Hypothalamus (tissue), 51 donors: ENCODE measurements at places on chromosomes 13 and 19.

- no peak for DNase-seq
Measured at GRCh38 chr19:3202346-3202745, 16.6 kb downstream of the NCLN start.

DNA sequence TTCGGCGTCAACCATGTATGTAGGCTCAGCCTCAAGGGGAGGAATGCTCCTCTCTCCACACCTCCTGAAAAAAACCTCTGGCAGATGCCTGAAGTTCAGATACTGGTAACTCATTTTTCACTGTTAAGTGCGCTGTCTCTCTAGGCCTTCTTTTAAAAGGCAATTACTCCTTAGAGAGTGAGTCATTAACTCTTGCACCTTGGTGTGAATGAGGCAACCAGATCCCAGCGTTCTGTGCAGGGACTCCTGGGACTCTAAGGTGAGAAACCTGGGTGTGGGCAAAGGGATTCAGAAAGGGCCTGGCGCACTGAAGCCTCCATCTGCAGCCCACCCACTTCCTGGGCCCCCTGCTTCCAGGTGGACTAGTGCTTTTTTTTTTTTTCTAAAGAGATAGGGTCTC, 71.7 kb downstream of the SIAH3 start:
- no peak for DNase-seq

DNA sequence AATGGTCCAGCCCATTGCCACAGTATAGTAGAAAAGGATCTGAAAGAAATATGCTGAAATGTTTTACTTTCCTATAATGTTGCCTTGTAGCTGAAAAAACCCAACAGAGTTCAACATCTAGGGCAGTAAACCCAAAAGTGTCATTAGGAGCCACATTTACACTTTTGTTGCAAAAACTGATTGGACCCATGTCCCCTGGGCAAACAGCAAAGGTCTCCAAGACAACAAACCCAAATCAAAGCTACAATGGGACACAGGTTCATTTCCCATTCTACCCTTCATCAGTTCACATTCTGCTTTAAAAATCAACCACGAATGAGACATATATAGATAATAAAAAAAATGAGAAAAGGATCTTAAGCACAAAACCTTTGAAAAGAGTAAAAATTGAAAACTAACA, 744.8 kb downstream of the PCDH17 start:
- DNase-seq: no peak

DNA sequence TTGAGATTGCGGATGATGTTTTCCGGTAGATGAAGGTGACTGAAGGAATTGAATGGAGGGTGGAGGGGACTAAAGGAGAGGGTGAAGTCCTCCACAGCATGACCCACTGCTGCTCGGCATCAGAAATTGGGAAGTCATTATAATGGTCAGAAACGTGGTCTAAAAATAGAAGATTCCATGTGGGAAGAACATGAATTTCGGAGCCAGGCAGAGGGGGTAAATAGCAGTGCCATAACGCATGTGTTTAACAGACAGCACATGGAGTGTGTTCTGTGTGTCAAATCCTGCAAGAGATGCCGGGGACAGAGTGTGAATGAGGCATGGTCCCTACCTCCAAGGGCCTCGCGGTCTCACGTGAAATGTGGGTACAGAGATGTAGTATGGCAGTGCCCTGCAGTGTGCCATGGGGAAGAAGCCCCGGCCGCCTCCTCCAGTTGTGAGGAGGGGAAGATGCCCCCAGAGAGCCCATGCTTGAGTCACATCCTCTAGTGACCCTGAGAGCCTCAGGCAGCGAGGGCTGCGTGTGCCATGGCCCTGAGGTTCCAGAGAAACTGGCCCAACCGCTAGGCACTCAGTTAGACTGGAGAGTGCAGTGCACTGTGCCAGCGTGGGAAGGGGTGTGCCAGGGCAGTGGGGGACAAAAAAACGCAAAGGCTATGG, 106.1 kb downstream of the COL4A2 start:
- no peak for DNase-seq

DNA sequence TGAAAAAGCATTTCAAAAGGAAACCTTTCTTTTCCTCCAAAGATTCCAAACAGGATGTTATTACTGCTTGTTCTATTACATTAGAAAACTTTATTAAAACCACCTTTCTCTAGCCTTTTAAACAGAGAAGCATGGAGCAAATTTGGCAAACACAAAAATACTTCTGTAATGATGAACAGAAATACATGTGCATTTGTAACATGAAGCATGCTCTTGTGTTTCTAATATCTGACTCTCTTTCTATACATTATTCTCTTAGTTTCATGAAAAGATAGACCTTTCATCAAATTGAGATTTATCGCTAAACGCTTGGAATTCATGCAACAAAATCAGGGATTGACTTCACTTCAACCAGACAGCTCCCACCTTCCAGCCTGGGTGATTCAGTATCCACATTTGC, 152.8 kb upstream of the IRS2 start:
- no peak for DNase-seq

DNA sequence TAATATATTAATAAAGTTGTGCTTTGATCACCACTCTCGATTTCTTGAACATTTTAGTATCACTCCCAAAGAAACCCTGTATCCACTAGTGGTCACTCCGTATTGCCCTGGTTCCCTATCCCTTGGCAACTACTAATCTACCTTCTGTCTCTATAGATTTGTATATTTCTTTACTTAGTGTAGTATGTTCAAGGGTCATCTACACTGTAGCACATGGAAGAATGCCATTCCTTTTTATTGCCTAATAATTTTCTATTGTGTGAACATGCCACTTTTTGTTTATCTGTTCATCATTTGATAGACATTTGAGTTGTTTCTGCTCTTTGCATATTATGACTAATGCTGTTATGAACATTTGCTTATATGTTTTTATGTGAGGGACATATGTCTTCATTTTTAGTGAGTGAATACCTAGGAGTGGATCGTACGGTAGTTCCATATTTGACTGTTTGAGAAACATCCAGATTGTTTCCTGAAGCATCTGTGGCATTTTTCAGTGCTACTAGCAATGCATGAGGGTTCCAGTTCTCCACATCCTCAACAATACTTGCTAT, 254.0 kb downstream of the GPC6 start:
- DNase-seq: no peak

DNA sequence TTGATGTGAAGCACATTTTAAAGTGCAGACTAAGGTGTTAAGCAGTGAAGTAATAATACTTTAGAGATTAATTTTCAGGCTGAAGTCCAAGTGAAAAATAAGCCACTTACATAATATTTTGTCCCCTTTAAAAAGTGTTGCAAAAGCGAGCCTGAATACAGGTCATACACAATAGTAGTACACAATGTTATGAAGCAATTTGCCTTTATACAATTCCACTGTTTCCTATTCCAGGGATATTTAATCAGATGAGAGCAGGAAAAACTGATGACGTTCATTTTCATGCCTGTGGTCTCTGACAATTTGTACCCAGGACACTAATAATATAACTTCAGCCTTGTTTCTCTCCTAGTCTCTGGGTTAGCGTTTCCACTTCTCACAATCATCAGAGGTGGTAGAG, 916.7 kb downstream of the PCDH9 start:
- no peak for DNase-seq

DNA sequence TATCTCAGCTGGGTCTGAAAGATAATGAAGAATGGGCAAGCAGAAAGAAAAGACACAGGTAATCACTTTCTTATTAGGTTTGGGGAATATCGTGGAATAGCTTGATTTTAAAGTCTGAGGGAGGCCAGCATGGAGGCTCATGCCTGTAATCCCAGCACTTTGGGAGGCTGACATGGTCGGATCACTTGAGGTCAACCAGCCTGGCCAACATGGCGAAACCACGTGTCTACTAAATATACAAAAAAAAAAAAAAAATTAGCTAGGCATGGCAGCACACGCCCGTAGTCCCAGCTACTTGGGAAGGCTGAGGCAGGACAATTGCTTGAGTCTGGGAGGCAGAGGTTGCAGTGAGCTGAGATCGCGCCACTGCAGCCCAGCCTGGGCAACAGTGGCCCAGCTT, 1.5 kb upstream of the PAFAH1B3 start:
- no peak for DNase-seq

DNA sequence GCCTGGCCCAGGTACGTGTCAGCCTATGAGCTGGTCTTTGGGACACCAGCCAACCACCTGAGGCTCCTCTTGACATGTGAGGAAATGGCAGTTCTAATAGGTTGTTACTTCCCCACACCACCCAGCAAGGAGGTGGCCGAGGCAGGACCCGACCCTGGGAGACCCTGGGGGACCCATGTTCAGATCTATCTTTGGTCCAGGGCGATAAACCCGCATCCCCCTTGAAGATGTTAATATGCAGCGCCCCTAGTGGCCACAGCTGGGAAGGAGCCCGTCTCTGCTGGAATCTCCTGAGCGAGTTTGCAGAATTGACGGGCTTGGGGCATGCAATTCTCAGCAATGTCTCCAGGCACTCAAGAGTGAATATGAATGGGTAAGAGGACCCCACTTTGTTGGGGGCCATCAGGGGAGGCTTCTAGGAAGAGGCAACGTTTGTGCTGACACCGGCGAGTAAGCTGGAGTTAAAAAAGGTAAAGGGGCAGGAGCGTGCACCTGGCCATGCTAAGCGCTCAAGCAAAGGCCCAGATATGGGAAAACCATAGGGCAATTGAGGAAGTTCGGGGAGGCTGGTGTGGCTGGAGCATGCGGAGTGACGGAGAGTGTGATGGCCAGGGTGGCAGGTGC, 1.5 kb upstream of the MYO1F start:
- peak; percentile 4 for DNase-seq

DNA sequence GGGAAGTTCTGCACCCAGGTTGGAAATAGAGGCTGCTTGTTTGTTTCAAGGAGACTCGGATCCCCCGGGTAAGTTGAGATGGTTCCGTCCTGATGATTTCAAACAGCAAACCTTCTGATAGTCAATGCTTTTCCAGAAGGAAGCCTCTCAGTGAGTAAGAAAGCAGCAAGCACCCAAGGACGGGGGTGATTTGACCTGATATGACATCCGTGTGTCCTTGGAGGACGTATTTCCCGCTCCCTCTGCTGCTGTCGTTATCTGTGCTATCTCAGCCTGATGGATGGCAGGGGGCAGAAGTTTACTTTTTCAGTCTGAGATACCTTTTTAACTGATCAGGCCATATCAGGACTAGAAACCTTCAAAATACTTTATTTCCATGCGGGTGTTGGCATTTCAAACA, 5.7 kb upstream of the GGACT start:
- no peak for DNase-seq

- no peak for DNase-seq
Measured at GRCh38 chr19:4593409-4593851, 33.9 kb upstream of the SEMA6B start.

DNA sequence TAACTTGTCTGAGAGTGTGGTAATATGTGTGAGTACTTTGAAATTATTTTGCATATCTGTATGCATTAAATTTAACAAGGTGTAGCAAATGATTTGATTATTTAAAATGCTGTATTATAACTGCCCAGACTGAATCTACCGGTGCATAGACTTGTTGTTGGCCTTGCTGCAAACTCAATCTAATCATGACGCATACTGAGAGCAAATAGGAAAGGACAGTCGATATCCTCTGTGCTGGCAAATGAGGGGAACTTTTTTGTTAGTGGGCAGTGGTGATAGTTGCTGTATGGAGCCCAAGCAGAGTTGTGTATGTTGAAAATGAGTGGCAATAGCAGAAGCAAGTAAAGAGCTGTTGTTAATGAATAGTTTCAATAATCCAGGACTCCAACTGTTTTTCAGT, 127.4 kb downstream of the LMO7 start:
- no peak for DNase-seq

DNA sequence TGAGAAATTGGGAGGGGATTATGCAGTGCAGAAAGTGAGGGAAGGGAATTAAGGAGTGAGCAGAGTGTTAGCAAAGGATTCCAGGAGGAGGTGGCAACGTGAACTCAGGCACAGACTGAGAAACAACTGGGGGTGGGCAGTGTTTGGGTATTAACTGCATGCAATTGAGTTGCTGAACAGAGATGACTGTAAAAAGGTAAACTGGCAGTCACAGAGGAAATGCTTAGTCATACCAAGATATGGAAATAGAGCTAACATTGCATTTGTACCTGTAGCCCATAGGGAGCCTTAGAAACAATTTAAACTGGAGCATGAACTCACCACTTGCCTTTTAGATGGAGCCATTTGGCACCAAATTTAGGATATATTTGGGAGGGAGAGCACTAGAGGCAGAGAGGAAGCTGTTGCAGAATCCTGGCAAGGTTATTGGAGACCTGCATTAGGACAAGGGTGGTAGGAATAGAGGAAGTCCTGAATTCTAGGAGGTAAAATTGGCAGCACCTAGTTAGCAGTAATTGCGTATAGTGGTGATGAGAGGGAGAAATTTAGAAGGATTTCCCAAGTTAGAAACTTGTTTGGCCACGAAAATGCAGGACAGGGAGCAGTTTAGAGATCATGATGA, 100.6 kb upstream of the FRY start:
- DNase-seq: no peak

DNA sequence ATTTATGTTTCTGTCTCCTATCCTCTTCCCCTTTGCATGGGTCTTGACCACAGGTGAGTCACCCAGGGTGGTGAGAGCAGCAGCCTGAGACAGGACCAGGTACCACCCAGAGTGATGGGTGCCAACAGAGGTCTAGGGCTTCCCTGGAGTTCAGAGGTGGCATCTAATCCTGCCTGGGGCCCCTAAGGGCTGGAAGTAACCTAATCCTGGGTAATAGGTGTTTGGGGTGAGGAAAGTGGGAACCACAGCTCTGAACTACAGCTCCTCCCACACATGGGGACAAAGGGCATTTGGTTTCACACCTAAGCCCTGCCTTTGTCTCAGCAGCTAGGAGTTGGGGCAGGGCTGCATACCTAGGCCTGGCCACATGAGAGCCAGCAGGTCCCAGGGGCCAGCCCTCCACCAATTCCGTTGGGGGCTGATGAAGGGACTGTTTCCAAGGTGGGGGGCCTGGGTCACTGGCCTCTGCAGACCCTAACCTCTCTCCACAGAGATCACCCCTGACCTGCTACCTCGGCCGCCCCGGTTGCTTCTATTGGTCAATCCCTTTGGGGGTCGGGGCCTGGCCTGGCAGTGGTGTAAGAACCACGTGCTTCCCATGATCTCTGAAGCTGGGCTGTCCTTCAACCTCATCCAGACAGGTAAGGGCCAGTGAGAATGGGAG, 8.0 kb downstream of the SPHK2 start:
- no peak for DNase-seq

GRCh38 chr13:80006940-80007339, 334.0 kb downstream of the SPRY2 start:
- DNase-seq: no peak

DNA sequence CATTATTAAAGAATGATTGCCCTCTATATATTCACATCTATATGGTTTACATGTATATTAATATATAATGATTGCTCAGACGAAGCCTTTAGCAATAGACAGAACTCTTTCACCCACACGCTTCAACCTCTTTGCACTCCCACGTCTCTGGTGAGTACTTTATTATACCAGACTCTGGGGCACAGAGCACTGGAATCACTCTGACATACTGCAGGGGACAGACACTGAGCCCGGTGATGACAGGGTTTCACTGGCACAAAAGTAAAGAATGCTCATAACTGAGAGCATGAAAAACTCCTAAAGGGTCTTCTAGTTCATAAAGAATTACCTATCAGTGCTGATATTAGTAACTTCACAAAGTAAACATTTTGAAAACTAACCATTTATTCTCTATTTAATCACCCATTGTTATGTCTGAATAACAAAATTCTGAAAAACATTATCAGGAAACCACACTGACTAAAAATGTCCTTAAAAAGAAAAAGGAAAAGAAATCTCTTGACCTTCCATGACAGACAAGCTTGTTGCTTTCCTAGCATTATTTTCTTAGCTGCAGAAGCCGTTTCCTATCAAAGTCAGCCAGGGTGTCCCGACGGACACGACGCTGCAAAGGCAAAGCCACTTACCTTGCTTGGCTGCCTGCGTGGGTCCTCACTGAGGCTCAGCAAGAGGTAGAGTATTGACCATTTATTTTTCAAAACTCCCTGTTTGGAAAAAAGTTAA, 29.1 kb downstream of the TUBGCP3 start:
- no peak for DNase-seq
